Upper lobe of right lung (tissue), 1 donor: ENCODE measurements at places on chromosomes 2 and 18. TPM values are rescaled to one million over a fixed set of nuclear protein-coding genes. Genes with fewer than 3 reads are reported as not detected.
A peak's percentile ranks its signal among the peaks of the same experiment; 100 is the strongest.

SH3BP4 gene
- 29.6 TPM for total RNA-seq

LRATD1 gene
- 8.9 TPM for total RNA-seq

FEV gene
- not detected for total RNA-seq

RTTN gene
- 13.0 TPM for total RNA-seq

CMPK2 gene
- 23.2 TPM for total RNA-seq

- DNase-seq: no peak
These were observed 39.4 kb upstream of the ATL2 start for GRCh38 chr2:38416296-38417036.

GRCh38 chr2:27636766-27637165 lies 7.9 kb downstream of the GPN1 start:
- DNase-seq: no peak

- DNase-seq: no peak
These were observed 118.5 kb downstream of the RPIA start for GRCh38 chr2:88810017-88810416.

- DNase-seq: no peak
These were observed 225.4 kb downstream of the MYCN start for GRCh38 chr2:16165518-16166326.

DNA sequence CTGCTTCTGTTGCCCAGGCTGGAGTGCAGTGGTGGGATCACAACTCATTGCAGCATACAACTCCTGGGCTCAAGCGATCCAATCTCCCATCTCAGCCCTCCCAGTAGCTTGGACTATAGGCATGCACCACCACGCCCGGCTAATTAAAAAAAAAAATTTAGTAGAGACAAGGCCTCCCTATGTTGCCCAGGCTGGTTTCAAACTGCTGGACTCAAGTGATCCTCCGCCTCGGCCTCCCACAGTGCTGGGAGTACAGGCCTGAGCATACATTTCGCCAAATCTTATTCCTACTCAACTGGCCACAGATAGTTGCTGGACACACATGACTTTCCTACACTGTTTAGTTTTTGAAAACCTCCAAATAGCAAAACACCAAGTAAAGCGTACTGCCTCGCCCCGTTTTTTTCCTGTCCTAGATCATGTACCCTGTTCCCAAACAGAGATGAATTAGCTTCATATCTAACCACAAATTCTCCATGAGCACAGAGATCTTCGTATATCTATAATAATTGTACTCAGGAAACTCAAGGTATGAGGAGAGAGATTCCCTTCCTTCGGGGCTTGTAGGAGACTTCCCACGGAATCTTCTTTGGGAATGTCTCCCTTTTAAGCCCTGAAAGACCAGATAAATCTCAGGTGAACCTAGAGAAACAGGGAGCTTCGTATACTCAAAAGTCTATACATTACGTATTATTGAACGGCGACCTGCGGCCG lies 598 bp upstream of the C2orf69 start:
- no peak for DNase-seq

DNA sequence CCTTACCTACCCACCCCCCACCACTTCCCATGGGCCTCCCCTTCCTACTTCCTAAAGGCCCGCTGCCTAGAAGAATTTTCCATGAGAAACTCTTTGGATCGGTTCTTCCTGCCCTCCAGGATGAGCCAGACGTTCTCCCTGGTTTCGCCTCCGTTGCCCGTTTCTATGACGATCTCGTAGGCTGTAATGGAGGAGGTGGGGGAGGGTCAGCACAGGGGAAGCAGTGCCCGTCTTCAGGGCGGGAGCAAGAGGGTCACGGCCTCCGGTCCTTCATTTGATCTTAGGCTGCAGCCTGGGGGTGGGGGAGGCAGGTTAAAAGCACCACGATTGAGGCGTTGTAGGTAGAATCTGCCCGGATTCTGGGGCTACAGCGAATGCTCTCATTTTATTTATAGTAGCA lies 172.0 kb downstream of the LOXHD1 start:
- DNase-seq: no peak

DNA sequence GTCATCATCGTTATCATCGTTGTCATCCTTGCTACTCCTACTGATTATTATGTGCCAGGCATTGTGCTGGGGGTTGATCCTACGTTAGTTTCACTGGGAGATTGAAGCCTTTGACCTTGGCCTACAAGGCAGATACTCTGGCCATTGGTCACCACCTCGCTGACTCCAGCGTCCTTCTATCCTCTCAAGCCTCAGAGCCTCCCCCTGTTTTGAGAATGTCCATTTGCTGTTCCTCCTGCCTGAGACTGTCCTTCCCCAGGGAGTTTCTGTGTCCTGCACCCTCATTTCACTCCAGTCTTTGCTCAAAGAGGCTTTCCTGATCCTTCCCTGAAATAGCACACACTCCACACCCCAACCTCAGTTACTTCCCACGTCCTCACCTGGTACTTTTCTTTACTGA lies 57.8 kb downstream of the ACAA2 start:
- peak; percentile 21 for DNase-seq

DNA sequence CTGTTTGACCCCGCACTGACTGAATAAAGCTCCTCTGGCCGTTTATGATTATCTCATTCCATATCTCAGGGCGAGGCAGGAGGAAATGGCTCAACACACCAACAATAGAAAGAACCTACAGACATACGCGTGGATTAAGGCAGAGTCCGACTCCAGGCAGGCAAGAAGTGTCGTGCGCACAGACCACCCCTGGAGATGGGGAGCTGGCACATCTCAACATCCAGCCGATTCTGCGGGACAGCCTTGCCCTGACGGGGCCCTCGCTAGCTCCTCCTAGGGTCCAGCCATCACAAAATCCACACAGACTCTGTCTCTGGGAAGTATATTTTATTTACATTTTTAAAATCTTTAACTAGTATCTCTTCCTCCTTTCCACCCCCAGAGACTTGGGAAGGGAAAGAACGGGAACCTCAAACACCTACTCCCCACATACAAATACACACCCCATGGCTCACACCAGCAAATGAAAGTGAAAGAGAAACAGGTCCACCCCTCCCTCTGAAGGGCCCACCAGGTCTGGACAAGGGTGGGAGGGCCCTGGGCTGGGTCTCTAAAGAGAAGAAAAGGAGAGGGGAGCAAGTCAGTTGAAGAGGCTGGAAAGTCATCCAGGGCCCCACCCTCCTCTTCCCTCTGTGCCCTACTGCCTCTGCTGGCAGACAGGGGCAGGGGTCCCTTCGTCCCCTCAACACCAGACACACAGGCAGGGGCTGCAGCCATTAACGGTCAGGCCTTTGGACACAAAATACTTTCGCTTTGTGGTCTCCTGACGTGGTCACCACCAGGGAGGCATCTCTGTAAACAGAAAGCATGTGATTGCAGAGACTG lies 3.2 kb downstream of the GPBAR1 start:
- DNase-seq: peak; percentile 49

- no peak for DNase-seq
These were observed 1247.6 kb downstream of the CNTNAP5 start for GRCh38 chr2:125272651-125273050.
